ENCODE measurements at places on chromosomes 4 and X. TPM values are rescaled to one million over a fixed set of nuclear protein-coding genes. Genes with fewer than 3 reads are reported as not detected.

- no peak for DNase-seq
Observed at GRCh38 chr4:3059943-3060342, 14.4 kb downstream of the HTT-AS start.

- no peak for DNase-seq
Observed at GRCh38 chr4:100258675-100259074, 68.4 kb upstream of the DDIT4L start.

DNA sequence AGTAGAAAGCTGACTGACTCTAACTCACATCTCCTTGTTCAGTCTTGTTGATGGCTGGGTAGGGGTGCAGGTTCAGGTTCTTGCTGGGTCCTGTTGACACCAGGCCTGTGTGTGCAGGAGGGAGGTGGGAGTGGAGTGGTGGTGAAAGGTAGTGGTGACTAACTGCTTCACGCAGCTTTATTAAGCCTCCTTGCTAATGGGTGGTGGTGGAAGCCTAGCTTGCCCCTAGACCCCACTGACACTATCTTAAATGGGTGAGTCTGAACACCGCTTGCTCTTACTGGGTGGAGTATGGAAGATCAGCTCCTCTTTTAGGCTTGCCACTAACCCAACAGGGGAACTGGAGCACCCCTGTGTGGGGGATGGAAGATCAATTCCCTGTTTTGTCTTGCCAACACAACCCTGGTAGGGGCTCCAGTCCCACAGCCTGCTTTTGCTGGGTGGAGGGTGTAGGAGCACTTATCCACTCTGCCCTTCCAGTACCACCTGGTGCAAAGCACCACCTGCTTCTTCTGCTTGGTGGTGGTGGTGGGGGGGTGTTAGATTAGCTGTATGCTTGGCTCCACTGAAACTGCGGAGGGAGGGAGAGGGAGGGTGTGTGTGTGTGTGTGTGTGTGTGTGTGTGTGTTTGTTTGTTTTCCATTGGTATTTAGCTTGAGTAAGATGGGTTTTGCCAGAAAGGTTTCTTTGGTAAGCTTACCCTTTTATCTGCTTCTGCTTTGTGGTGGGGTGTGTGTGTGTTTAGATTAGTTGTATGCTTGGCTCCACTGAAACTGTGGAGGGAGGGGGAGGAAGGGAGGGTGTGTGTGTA is 25.6 kb downstream of the KDM6A start:
- no peak for DNase-seq

DNA sequence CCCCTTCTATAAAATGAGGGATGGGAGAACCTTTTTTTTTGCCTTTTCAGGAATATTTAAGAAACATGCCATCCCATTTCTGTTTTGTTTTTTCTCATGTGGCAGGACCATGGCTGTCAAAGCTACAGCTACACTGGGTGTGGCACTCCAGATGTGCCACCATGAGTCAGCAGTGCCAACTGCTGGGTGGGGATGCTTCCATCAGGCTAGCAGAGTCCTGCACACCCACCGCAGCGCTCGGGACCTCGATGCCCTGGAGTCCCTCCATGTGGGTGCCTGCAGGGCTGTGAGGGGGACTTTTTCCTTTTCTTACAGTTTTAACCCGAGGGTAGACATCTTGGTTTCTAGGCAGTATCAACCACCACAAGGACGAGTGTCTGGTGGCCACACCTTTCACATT is 352.6 kb downstream of the NR3C2 start:
- no peak for DNase-seq

- no peak for DNase-seq
Observed at GRCh38 chr4:1604181-1604705, 79.9 kb downstream of the FAM53A start.

GRCh38 chrX:10612215-10612614 is 8.2 kb downstream of the MID1 start:
- peak; percentile 67 for DNase-seq

- DNase-seq: no peak
Observed at GRCh38 chr4:124636788-124637187, 75.7 kb downstream of the ANKRD50 start.

GRCh38 chr4:108043526-108043925 is 53.8 kb downstream of the HADH start:
- DNase-seq: no peak

DNA sequence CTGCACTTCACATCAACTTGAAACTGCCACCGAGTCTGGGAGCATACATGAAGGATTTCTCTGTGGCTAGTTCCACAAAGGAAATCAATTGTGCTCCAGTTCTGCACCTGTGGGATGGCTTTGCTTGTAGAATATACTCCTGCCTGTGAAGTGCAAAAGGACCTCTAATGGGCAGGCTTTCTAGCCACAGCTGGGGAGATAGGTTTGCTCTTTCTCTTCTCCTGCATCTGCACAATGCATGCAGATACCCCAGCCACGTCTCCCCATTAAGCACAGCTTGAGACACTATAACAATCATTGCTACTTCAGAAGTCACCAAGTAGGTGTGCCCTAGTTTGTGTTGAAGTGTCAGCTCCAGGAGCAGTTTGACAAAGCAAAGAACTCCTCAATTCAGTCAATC is 364.6 kb downstream of the ZIC3 start:
- no peak for DNase-seq

DNA sequence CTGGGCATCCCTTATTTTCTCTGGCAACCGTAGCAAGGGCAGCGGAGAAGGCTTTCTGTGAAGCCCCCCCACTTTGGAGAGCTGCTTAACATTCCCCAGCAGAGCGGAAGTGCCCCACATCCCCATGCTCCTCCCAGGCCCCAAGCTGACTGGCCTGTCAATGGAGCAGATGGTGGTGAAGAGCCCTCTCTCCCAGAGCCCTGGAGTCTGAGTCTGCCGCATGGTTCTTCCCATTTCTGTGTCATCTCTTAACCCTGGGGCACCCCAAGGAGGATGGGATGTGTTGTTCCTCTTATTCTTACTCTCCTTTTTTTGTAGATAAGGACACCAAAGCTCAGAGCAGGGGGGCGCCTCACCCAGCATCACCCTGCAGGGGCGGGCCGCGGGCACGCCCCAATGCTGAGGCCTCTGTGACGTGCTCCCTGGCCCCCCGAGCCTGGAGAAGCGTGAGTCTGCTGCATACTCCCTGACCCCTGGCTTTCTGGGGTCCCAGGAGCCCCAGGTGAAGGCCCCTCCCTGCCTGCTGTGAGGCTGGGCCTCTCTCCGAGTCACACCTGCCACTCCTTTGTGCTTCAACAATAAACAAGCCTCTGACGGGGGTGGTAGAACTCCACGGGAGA is 35.9 kb downstream of the ADRA2C start:
- DNase-seq: no peak

DNA sequence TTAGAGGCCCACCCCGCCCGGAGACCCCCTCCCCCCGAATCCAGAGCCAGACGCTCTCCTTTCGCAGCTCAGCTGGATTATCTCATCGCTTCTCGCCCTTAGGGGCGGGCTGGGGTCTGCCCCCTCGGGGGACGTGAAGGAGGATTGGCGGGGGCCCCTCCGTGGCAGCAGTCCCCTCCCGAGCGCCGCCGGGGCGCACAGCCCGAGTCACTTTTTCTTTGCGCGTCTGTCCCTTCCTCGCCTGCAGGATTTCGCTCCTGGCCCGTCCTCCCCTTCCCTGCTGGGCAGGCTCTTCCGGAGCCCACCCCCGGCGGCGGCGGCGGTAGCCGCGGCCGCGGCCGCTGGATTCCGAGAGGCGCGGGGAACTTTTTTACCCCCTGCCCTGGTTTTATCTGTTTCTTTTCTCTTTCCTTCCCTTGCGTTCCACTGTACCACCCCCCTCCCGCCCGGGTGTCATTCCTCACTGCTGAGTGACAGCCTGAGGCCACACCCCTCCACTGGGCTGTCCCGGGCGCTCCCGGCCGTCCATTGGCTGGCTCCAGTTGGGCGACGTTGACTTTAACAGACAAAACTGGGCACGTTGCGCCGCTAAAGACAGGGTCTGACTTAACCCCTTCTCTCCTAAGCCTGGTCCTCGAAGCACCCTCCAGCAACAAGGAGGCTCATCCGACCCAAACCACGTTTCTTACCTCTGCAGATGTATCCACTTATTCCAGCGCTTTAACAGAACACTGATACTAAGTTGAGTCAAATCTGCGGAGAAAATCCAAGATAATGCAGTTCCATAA is 492 bp upstream of the NKX3-2 start:
- peak; percentile 68 for DNase-seq

GRCh38 chrX:110050901-110051300 is 48.0 kb downstream of the TMEM164 start:
- DNase-seq: no peak

GRCh38 chr4:94636004-94636403 is 121.8 kb upstream of the BMPR1B start:
- DNase-seq: no peak

DNA sequence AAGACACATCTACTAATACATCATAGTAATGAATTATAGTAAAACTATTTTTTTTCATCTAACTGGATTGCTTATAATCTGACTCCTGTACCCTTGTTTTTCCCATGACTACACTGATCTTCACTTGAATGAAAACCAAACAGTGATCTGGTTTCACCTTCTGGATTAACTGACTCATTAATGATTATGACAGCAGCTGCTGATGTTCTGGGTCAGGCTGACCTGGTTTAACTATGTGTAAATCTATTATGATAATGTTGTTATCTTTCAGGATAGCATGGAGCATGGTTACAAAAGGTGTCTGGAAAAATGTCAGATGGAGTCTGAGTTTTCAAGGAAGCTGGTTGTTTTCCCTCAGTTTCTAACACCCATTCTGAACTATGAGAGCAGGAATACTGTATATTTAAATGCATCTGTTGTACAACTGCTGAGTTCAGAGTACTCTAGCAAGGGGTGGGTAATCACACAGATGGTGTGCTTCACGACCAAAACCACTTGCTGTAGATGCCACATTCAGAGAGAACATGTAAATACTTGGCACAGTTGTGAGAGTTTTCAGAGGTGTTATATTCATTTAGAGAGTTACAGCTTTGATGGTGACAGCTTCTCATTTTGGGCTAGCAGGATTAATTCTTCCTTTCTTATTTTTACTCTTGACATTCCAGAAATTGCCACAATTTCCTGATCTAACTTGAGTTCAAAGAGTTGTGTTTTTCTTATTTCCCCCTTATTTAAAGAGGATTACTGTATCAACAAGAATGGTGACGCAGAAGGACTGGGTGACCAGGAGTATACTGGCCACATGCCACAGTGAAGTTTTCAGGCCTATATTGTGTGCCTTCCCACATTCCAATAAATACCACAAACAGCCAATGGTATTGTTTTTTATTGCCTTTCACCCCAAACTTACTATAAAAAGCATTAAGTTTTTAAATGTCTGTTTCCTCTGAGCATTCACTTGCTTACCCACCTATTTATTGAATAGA is 249.7 kb upstream of the TET2 start:
- no peak for DNase-seq

GRCh38 chr4:1241466-1241935 is 7.4 kb downstream of the CTBP1 start:
- DNase-seq: no peak

DNA sequence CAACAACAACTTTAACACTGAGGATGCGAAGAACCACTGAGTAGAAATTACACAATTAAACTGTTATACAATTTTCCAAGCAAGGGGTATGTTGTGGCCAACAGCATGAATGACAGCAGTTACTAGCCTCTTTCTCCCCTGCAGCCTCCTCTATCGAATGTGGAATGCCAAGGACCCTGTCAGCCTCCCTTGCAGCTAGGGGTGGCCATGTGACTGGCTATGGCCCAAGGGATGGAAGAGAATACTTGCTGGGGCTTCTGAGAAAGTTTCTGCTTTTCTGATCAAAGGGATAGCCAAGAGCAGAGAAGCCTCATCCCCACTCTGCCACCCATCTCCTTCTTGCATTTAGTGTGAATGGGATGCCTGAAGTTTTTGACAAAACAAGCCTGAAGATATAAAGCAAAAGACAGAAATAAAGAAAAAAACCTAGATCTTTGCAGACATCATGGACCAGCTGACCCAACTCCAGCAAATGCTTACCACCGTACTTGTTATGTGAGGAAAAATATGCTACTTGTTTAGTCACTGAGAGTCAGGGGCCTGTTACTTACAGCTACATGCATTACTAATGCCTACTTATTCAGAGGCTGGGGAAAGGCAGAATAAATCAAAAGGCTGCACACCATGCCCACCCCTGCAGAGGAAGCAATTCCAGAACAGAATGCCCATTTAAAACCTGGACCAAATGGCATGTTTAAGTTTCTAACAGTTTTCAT is 32.0 kb downstream of the DCTD start:
- no peak for DNase-seq

- no peak for DNase-seq
Observed at GRCh38 chr4:76386566-76387305, 34.2 kb downstream of the CCDC158 start.

DNA sequence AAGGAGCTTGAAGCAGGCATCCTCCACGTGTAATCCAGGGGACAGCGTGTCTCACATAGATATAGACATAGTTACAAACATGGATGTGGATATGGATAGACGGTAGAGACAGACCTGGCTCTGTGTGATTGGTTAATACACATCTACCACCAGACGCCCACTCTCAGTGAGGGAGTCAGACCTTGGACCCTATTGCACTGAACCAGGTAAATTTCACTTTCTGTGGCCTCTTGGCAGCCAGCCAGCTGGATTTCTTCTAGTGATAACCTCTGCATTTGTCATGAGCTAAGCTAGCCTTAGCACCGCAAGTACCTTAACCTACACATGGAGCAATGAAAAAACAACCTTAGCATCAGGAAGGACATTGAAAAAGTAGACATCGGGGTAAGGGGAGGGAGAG is 79.2 kb upstream of the ACSL4 start:
- DNase-seq: no peak

- no peak for DNase-seq
Observed at GRCh38 chrX:18537524-18537923, 112.1 kb downstream of the CDKL5 start.

- DNase-seq: no peak
Observed at GRCh38 chr4:159075531-159075932, 27.3 kb upstream of the RAPGEF2 start.

DNA sequence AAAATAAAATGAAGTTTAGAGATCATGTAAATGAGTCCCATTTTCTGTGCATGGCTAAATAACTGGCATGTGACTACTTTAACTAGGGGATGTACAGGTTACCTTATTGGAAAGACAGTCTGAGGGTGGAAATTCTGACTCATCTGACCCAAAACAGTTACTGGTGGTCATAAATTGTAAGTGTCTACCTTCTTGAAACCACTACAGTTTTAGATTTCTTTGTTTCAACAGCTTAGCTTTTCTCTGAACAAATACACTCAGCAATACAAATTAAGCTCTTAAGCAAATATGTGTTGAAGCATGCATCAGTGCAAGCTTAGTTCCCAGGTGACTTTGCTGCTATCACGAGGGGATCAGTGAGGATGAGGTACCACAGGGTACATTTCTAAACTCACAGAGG is 60.7 kb upstream of the PGM2 start:
- no peak for DNase-seq

Gene MAGEA8
- total RNA-seq: not detected

Gene FAM47E
- total RNA-seq: 0.14 TPM

Gene SAGE1
- total RNA-seq: not detected

Gene GPR78
- total RNA-seq: not detected

Gene TLL1
- total RNA-seq: 32.7 TPM

Gene SPATA18
- total RNA-seq: 4.3 TPM

Gene ANOS1
- total RNA-seq: 0.47 TPM

Gene P2RY8
- total RNA-seq: 0.17 TPM

Gene SLC16A2
- 0.70 TPM for total RNA-seq
